ENCODE measurements at places on chromosomes 6 and 20.

DNA sequence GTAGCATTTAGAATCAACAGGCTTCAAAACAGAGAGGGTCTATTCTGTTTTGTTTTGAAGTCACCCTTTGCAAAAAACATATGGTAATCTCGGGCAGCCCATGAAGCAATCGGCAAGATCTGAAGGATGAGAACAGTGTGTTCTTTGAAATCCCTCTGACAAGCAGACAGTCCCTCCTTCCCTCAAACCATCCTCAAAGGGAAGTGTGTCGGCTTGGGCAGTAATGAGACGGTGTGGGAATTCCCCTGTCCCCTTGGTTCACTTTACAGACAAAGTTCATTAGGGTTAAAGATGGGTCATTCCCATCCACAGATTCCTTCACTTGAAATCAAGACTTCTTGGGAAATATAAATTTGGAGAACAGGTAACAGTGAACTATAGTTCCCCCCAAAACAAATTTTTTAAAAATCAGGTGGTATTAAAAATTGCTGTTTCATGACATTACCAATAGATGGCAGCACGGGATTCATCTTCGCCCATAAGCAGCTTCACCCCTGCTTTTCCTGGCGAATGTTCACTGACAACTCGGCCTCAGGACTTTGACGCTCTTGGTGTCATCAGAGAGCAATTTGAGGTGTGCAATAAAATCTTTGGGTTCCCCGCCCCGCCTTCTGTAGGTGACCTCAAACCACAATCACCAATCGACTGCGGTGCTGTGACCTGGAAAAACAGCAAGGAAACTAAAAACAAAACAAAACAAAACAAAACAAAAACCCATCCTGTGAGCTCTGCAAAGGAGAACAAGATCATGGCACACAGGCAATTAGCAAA is 159.3 kb upstream of the TNFAIP3 start:
- DNase-seq = no peak

- DNase-seq = no peak
Observed at GRCh38 chr6:227074-227782, 65.1 kb upstream of the DUSP22 start.

GRCh38 chr6:48069280-48069679 is 41.7 kb downstream of the PTCHD4 start:
- no peak for DNase-seq

- no peak for DNase-seq
Observed at GRCh38 chr6:142542704-142543233, 241.0 kb downstream of the ADGRG6 start.

GRCh38 chr6:84749181-84749580 is 15.2 kb downstream of the TBX18 start:
- no peak for DNase-seq

DNA sequence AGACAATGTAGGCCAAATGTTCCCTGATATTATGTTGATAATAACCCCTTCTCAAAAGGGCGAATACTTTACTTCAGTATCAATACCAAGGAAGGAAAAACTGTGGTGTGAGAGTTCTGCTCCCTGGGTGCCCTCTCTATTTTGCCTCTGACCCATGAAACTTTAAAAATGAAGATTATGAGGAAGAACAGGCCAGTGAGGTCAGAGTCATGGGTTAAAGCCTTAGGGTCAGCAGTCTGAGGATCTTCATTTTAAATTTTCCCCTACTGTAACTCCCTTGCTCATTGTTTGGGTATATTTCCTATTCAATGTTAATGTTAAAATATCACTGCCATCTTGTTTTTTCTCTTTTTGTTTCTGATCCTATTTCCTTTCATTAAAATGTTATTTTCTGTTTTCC is 47.9 kb downstream of the PRKN start:
- DNase-seq = no peak

DNA sequence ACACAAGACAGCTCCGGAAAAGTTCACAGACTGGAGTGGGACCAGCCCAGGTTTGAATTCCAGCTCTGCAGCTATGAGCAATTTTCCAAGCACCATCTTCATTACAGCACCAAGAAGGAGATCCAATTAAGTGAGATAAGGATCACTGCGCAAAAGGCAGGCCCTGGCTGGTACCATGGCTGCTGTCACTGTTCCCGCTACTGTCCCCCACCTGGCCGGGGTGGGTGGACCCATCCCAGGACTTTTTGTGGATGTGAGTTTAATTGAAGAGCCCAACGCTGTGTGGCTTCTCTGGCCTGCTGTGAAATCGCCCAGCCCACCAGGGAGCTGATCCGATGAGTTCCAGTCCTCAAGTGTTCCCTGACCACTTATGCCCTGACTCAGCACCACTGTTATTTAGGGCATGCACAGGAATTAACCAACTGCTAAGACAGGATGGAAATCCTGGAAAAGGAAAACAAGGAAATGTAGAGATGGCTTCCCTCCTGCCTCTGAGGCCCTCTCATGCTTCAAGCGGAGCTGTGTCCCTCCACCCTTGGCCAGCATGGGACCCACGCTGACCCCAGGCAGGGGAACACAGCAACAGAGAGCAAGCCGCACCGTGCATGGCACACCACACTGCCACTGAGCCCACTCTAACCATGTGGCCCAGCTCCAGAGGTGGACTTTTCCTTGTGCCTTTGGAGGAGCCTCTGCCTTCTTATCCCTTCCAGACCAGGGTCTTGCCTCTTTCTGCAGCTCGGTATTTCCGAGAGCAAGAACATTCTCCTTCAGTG is 150.0 kb upstream of the CST7 start:
- DNase-seq = no peak

DNA sequence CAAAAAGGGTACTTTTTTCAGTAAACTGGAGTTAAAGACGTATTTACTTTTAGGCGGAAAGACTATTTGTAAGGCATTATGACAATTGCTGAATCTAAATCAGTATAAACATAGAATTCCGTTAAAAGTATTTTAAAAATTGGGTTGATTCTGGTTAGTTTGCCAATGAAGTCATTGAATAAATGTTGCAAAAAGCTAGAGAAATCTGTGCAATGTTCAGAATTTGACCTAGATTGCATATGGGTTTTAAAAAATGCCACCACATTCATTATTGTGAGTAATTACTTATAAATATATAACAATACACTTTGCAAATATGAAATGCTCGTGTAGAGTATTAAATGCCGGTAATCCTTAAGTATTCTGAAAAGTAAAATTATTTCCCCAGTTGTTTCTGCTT is 116.5 kb upstream of the EEF1E1 start:
- DNase-seq = no peak

- no peak for DNase-seq
Observed at GRCh38 chr6:42113936-42114636, 28.3 kb downstream of the C6orf132 start.

DNA sequence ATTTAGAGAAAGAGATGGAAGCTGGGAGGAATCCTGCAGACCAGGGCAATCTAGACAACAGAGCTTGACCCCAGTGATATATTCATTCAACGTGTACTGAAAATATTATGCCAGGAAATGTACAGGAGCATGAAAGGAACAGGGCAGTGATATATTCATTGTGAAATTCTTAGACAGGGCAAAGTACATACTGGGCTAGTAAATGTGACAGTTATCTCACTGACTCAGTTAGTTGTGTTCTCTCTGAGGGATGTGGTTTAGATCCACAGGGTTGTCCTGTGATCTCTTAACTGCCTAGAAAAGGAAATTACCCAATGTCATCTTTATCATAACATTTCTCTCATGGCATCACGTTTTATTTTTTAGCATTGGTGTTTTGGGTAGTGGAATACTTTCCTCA is 891.3 kb downstream of the EYS start:
- no peak for DNase-seq

DNA sequence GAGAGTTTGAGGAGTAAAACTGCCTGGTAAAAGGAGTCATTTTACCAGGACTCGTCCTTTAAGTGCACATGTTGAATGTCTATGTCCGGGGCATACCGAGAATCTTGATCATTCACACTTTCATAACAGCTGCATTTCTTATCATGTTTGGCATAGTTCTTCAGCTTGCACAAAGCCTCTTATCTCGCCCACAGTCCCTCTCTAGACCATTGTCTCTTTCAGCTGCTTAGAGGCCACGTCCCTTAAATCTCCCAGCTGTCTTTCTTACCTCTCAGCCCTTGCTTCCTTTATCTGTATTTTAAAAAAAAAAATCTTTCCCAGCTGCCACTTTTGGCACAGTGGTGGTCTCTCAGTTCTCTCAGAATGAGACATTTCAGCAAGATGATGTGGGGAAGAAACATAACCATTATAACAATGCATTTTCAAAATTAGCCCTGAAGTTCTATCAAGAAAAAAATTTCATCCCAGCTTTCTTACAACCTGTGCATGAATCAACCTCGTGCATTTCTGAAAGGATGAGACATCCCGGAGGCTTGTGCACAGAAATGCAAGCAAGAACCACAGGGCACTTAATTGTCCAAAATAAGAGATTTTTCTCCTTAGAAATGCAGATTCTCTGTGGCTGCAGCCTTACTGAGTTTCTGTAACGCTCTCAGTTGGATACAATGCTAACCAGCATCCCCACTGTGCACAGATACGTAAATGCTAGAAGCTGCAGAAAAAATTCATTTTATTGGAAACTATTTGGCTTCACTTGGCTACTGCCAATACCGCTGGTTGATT is 24.2 kb downstream of the RBM24 start:
- DNase-seq = no peak

GRCh38 chr6:145086197-145086596 is 649.1 kb downstream of the EPM2A start:
- no peak for DNase-seq

- DNase-seq = no peak
Observed at GRCh38 chr20:62228982-62229545, 9.0 kb upstream of the HRH3 start.

- DNase-seq = no peak
Observed at GRCh38 chr20:7879883-7880282, 60.4 kb downstream of the HAO1 start.

- DNase-seq = no peak
Observed at GRCh38 chr6:62914530-62914929, 296.7 kb upstream of the FKBP1C start.

DNA sequence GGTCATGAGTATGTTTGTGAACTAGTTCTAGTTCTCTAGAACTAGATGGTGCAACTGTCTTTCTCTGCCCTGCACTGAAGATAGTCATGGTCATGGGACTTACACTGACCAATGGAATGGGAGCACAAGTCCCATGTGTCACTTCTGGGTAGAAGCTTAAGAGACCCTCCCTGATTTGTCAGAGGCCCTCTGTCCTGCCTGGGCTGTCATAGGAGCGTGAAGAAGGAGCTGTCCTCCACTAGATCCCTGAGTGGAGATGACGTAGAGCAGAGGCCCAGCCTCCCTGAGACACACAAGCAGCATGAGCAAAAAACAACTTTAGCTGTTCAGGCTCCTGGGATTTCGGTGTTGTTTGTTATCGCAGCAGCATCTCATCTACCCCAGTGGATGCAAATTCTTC is 514.5 kb downstream of the PREX1 start:
- DNase-seq = no peak

DNA sequence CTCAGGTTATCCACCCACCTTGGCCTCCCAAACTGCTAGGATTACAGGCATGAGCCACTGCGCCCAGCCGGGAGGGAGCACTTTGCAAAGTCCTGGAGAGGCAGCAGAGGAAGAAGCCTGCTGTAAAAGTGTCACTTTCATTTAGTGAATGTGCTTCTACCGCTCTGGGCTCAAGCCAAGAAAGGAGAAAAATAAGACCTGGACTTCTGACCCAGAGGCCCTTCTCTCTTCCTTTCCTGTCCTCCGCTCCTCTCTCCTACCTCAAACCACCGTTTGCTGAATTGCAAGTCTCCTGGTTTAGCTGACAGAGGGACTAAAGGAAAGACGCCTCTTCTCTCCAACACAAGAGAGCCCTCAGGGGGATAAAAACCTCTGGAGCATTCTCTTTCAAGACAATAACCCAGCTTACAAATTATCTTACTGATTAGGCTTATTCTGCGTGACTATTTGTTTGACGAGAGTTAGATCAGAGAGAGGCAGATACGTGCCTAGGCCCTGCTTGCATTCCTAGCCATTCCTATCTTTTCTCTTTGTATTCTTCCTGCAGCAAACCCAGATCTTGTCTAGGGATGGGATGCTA is 84.2 kb upstream of the SLC22A23 start:
- no peak for DNase-seq

DNA sequence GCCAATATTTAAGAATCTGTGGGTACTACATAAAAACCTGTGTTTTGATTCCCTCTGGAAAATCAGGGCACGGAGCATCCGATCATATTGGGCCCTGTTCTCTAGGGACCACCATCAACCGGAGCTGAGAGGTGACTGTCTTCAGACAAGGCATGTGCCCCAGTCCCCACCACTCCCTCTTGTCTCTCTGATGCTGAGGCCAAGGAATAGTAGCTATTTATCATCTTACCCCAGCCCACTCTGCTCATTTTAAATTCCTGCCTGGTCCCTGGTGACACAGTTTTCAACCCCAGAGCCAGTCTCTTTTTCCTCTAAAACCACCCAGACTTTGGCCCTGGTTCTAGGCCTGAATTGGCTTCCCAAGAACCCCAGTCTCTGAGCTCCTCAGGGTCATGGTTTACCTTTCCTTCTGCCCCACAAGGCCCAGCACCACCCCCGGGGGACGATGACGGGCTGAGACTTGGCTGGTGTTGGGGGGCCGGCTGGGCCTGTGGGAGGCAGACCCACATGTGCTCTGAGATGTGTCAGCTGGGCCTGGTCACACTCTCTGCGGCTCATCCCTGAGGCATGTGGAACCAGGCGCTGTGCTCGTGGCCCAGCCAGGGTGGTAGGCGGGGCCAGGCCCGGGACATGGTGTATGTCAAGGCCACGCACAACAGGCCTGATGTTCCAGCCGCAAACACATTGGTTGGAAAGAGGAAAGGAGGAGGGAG is 114.4 kb downstream of the CEBPB start:
- no peak for DNase-seq

DNA sequence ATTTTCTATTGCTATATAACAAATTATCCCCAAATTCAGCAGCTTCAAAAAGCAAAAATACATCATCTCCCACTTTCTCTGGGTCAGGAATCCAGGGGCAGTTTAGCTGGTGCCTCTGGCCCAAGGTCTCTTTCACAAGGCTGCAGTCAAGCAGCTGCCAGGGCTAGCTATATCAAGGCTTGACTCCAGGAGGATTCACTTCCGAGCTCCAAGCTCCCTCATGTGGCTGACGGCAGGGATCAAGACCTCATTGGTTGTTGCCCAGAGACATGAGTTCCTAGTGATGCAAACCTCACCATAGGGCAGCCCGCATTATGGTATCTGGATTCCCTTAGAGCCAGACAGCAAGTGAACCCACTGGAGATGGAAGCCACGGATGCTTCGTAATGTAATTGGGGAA is 1.3 kb upstream of the VNN1 start:
- peak; percentile 35 for DNase-seq

DNA sequence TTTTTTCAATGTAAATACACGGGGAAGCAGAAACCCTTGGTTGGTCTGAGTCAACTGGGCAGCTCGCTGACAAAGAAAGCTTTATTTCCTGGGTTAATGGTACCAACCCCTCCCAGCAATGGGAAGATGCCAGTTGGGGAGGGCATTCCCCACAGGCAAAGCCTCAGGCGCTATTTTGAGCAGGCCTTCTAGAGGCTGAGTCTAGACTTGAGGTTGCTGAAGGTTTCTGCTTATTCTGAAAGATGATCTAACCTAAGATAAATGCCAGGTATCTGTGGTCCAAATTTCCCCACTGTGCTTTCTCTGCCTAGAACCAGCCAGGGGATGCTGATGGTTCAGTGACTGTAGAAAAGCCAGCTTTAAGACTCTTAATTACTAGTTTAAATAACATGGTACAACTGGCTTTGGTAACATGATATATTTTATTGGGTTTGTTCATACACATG is 172.5 kb upstream of the JARID2 start:
- DNase-seq = peak; percentile 35

GRCh38 chr6:9308284-9308683 is 872.9 kb upstream of the SLC35B3 start:
- no peak for DNase-seq
